SJSA1 (cell line): ENCODE measurements at places on chromosomes 1 and 21.
A peak's percentile ranks its signal among the peaks of the same experiment; 100 is the strongest.

- no peak for DNase-seq
- H3K36me3 ChIP-seq: no peaks in the 10 kb centered on the region
- H3K27ac ChIP-seq: no peak overlapping the region
- no peak overlapping the region for H3K4me3 ChIP-seq
Observed at GRCh38 chr1:172778456-172779455, 119.9 kb downstream of the FASLG start.

GRCh38 chr1:156444407-156445001, 56.1 kb downstream of the MEF2D start:
- no peak overlapping the region for H3K4me3 ChIP-seq
- 0 out of 2 replicates have a peak, but pooled peaks cover 6% of the 10 kb centered on the region for H3K4me1 ChIP-seq
- no peak for DNase-seq
- no peak overlapping the region for H3K27ac ChIP-seq
- H3K27me3 ChIP-seq: peaks cover 46% of the 10 kb centered on the region

- peak; percentile 20 for DNase-seq
- H3K4me3 ChIP-seq: no peak overlapping the region
- peak overlapping the region; percentile 26; the same call in 1 of the 2 replicates for H3K27ac ChIP-seq
- H3K4me1 ChIP-seq: peaks cover 46% of the 10 kb centered on the region
Observed at GRCh38 chr1:8651236-8651890, 166.1 kb downstream of the RERE start.

- DNase-seq: no peak
- H3K4me1 ChIP-seq: peaks cover 7% of the 10 kb centered on the region; the same call in 1 of the 2 replicates
- H3K27ac ChIP-seq: no peak overlapping the region
- H3K4me3 ChIP-seq: no peak overlapping the region
Observed at GRCh38 chr1:202644219-202645096, 65.8 kb downstream of the SYT2 start.

GRCh38 chr1:69167876-69168275, 399.8 kb upstream of the LRRC7 start:
- DNase-seq: no peak
- H3K4me1 ChIP-seq: peaks cover 3% of the 10 kb centered on the region; the same call in 1 of the 2 replicates
- H3K27ac ChIP-seq: no peak overlapping the region
- no peak overlapping the region for H3K4me3 ChIP-seq

DNA sequence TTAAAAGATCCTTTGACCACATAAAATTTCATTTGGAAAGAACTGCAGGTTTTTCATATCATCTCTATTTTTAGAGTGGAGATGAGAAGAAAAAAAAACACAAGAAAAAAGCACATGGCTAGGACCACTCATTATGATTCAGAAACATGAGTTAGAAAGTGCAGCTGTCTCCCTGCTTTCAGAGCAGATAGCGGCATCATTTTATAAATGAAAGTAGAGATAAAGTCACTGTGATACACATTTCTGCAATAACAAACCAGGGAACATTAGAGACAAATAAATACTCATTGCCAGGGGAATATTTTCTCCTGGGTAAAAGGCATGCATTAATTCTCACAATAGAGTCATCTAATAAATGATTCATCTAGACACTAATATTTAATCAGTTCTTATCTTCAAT, 87.5 kb upstream of the PLPPR4 start:
- no peaks in the 10 kb centered on the region for H3K27me3 ChIP-seq
- no peak for DNase-seq
- no peak overlapping the region for H3K4me3 ChIP-seq
- H3K27ac ChIP-seq: no peak overlapping the region
- H3K36me3 ChIP-seq: no peaks in the 10 kb centered on the region
- H3K4me1 ChIP-seq: no peaks in the 10 kb centered on the region

GRCh38 chr1:18743233-18743632, 112.6 kb downstream of the PAX7 start:
- H3K4me3 ChIP-seq: no peak overlapping the region
- no peak overlapping the region for H3K27ac ChIP-seq
- no peaks in the 10 kb centered on the region for H3K4me1 ChIP-seq
- DNase-seq: no peak

DNA sequence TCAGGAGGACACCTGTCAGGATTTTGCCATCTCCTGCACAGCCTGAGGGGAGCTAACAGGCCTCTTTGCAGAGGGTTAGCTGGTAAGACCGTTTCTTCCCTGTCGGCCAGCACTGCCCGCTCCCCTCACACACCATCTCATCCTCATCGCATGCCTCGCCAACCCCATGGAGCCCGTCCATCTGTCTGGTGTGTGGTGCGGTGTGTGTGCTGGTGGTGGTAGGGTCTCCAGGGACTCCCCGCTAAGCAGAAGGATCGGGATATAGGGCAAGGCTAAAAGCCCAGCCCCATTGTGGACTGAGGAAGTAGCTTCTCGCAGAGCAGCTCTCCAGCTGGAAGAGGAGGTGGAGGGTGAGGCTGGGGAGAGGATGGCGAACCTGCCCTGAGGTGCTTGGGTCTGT, 6.8 kb upstream of the SFN start:
- H3K36me3 ChIP-seq: peaks cover 34% of the 10 kb centered on the region
- no peaks in the 10 kb centered on the region for H3K4me1 ChIP-seq
- no peak overlapping the region for H3K27ac ChIP-seq
- H3K27me3 ChIP-seq: no peaks in the 10 kb centered on the region
- no peak for DNase-seq

DNA sequence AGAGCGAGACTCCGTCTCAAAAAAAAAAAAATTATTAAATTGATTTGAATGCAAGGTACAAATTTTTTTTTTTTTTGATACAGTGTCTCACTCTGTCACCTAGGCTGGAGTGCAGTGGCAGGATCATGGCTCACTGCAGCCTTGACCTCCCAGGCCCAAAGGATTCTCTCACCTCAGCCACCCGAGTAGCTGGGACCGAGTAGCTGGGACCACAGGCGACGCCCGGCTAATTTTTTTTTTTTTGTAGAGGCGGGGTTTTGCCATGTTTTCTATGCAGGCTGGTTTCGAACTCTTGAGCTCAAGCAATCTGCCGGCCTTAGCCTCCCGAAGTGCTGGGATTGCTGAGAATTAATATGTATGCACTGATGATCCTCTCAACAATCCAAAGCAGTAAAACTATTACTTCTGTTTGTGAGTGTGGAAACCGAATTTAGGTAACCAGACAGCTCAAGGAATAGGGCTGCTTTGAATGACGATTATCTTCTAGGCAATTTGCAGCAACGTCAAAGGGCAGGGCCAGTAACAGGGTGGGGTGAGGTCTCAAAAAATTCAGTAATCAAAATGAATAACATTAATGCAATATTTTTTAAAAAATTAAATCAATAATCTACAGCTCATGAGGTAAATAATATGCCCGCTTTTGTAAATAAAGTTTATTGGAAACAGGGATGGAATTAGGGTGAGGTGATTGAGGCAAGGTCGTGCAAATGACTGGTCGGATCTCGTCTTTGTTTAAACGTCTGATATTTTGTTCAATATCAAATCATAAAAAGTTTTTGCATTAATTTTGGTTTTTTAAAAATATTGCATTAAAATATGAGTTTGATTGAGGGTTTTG, 1.2 kb downstream of the CLSPN start:
- DNase-seq: no peak
- H3K27ac ChIP-seq: peak overlapping the region; percentile 85
- H3K4me3 ChIP-seq: peak overlapping the region; percentile 80
- H3K27me3 ChIP-seq: no peaks in the 10 kb centered on the region
- H3K4me1 ChIP-seq: peaks cover 4% of the 10 kb centered on the region; the same call in 1 of the 2 replicates

DNA sequence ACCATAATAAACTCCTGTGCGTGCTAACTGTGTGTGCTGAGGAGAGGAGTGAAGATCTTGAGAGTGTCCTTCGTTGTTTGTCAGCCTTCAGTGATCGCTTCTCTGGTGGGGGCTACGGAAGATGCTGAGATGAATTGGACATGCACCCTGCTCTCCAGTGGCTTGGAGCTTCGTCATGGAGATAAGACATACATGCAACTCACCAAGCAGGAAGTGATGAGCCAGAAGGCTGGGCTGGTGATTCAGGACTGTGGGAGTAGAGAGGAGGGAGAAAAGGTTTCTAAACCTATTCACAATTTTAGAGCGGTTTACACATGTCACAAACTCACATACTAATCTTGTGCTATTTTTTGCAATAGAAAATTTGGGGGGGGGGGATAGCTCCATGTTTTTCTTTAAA, 128.9 kb upstream of the ADAR start:
- no peak overlapping the region for H3K27ac ChIP-seq
- no peak overlapping the region for H3K4me3 ChIP-seq
- DNase-seq: no peak
- peaks cover 7% of the 10 kb centered on the region for H3K4me1 ChIP-seq

DNA sequence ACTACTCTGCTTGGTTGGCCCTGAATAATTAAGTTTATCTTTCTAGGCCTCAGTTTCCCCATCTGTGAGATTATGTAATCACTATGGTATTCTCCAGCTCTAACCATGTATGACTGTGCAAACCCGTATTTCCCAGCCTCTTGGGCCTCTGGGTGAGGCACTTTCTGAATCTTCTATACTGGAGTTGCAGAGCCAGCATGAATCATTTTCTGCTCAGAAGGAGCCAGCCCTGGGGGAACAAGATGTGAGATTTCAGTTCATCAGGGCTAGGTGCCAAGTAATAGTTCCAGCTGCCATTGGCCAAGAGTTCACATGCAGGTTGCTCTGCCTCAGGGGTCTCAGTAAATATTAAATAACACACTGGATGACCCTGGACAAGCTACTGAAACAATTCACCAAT, 47.7 kb upstream of the USP24 start:
- H3K4me1 ChIP-seq: no peaks in the 10 kb centered on the region
- no peaks in the 10 kb centered on the region for H3K27me3 ChIP-seq
- H3K4me3 ChIP-seq: no peak overlapping the region
- no peaks in the 10 kb centered on the region for H3K36me3 ChIP-seq
